Cortex of kidney (tissue), 1 donor: ENCODE measurements at places on chromosomes 1 and 21.

DNA sequence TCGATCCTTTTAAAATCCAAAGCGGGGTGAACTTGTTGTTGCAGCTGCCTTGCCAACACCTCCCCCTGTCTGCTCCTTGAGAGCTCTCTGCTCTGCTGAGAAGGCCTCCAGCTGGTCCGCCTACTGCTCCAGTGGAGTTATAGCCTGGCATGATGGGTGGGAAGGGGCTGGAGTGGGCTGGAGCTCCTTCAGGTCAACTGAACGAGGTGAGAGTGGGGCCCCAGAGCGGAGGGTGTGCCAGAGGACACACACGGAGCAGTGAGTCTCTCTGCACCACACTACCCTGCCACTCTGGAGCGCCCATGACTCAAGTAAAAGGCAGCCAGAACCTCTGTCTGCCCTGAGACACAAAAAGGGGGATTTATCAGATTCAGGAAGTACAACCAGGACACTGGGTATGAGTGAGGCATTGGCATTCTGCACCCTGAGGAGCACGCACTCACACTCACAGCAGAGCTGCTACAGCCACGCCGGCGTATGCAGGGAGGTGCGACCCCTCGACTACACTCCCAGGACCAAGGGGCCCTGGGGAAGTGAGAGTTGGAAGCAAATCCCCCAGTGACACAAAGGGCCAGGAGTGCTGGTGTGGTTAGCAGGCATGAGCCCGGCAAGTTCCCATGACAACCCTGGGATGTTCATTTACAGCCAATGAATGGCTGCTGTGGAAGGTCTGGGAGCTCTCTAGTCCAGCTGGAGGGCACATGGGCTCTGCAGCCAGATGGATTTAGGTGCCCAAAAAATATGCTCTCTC is 28.0 kb upstream of the EVA1B start:
- DNase-seq, result no peak

DNA sequence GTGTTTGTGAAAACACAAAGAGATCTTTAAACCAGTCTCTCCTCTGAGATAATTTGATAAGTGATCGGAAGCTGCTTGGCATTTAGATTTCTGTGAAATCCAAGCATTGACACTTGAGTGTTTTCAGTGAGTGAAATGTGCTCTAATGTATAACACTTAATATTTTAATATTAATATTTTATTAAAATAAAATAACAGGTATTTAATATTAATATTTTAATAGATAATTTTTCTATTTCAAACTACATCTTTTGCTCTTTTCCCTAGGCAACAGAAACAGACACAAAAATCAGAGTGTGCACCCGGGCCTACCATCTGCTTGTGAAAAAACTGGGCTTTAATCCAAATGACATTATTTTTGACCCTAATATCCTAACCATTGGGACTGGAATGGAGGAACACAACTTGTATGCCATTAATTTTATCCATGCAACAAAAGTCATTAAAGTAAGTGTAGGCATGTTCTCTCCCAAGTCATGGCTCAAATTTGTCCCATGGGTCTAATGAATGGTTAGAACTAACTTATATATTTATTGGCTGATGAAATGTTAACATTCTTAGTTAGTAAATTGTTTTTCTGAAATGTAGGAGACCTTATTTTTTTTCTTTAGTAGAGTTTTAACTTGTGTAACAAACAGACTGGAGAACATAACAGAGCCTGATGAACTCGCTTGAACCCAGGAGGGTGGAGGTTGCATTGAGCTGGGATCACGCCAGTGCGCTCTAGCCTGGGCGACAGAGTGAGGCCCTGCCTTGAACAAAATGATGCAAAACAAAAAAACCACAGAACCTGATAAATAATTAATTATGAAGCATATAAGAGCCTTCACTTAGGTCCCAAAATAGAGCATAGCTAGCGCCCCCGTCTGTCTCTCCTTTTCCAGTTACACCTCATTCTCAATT is 55.2 kb downstream of the MTR start:
- no peak for DNase-seq

GRCh38 chr1:22731924-22732720 is 21.5 kb downstream of the EPHB2 start:
- DNase-seq, result no peak

GRCh38 chr1:48644190-48644900 is 132.3 kb downstream of the BEND5 start:
- no peak for DNase-seq

DNA sequence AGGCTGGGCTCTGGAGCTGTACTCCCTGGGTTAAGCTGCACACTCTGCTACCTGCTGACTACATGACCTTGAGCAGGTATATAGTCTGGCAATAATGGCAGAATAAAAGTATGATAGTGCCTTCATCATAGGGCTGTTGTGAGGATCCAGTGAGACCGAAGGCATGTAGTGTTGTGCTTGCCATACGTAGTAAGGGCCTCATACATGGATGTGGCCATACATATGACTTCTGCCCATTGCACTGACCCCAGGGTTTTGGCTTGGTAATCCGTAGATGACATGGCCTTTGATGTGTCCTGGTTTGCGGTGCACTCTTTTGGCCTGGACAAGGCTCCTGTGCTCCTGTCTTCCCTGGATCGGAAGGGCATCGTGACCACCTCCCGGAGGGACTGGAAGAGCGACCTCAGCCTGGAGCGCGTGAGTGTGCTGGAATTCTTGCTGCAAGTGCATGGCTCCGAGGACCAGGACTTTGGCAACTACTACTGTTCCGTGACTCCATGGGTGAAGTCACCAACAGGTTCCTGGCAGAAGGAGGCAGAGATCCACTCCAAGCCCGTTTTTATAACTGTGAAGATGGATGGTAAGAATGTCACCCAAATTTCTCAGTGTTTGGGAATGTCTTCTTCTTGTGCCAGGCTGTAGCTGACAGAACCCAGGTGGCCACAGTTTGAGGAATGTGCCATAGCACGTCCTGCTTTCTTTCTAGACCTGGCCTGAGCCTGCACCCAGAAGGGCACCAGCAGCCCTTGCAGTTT is 17.0 kb upstream of the CD101 start:
- DNase-seq, result no peak

DNA sequence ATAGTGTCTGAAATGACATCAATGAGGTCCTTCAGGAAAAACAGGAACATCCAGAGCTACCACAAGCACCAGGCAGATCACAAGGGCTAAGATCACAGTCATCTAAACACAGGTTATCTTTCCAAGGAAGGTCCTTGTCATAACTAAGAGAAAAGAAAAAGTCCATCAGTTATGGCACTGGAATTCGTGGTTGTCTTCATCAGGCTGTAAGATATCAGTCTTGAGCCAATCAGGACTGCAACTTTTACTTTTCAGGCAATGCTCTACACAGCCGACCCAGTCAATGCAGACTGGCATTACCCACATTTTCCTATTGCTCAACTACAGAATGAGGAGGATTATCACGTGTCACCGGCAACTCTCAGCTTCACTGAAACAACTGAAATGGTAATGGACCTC is 26.4 kb downstream of the SORT1 start:
- no peak for DNase-seq

GRCh38 chr1:201260236-201260590 is 23.1 kb upstream of the PKP1 start:
- DNase-seq, result no peak

DNA sequence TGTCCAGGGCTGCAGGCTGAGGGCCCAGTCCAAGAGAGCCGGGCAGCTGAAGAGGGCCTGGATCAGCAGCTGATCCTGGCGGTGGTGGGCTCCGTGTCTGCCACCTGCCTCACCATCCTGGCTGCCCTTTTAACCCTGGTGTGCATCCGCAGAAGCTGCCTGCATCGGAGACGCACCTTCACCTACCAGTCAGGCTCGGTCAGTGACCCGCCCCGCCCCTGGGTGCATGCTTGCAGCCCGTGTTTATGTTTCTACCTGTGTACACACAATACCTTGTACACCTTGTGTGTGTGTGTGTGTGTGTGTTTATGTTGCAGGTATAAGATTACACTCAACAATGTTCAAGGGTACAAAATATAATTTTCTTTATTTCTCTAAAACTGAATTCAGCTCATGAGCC is 13.0 kb downstream of the TIE1 start:
- no peak for DNase-seq

DNA sequence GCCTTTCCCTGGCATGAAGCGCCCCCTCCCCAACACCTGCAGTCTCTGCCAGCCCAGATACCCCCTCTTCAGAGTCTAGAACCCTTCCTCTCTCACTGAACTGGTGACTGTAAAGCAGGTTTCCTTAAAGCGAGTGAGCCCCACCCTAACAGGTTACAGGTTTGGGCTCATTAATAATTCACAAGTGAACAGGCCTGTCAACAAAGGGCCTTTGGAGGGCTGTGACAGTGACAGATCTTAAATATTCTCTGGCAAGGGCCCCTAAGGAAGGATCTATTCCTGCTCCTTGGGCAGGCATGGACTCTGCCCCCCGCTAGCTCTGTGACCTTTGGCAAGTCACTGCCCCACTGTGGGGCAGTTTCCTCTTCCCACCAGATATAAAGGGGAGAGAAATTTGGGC is 5.6 kb upstream of the TTC39A start:
- no peak for DNase-seq

DNA sequence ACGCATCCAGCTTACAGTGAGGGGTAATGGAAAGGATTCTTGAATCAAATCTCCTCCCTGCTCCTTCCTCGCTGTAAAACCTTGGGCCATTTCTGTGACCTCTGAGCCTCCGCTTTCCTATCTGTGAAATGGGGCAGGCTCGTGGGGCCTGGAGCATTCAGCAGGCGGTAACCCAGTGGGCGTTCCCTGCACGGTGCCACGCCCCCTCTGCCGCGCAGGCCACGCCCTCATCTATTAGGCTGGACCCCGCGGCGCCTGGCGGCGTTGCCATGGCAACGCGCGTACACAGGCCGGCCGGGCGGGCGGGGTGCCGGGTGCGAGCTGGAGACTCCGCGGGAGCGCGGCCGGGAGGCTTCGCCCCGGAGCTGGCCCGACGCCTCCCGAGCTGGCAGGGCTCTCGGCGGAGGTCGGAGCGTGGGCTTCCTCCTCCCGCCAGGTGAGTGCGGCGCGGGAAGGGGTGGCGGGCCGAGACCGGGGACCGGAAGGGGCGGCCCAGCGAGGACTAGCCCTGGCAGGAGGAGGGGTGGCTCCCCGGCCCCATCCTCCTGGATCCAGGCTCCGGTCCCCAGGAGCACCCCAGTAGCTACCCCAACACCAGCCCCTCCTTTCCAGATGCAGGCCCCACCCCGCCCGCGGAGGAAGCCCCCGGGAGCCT is at the start of gene FHAD1:
FHAD1 (plus strand) TSS at position 264 of the 655 bp plus-strand sequence. CDS start 4,562 bp downstream, outside the sequence.
- DNase-seq, result no peak
